ENCODE measurements at places on chromosomes 3 and 15. TPM values are rescaled to one million over a fixed set of nuclear protein-coding genes. Genes with fewer than 3 reads are reported as not detected.

GRCh38 chr15:98650417-98651035 lies 2.2 kb downstream of the IGF1R start:
- DNase-seq = no peak

DNA sequence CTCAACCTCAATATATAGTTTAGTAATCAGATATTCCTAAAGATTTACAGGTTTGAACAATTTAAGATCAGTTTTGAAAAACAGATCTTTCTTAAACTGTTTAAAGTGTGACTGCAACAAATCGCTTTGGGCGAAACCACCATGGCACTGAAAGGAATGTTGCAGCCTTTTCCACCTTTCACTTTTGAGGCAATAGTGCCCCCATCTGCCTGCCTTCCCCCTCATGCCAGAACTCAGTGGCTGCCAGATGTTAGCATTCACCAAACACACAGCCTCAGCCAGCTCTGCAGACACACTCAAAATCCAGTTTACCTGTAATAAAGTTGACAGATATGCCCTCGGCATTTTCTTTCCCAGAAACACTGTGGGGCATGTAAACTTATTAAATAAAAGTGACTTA lies 3.3 kb downstream of the LYSMD4 start:
- DNase-seq = peak; percentile 52

- DNase-seq = peak; percentile 56
Measured at GRCh38 chr3:48240000-48240963, 622 bp upstream of the ZNF589 start.

DNA sequence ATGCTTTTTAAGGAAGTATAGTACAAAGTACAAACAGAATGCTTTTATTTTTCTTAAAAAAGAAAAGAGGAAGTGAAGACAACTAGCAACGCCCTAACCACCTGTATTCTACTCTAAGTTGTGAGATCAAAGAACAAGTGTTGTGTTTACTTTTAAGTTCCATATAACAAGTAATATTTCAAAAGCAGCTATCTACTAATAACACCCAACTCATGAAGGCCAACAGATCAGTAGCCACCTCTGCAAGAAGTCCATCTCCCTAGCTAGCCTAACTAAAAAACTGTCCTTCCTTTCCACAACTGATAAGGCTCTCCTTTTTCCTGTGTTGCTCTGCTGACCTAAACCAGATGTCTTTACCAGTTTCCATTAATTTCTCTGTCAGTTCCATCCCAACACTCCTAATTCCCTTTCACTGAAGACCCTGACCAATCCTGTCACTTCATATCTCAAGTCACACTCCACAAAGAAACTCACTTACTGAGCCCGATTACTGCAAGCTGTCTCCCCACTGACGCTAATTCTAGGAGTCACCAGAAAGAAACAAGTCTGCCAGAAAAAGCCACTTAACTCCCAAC lies 26.9 kb downstream of the PHC3 start:
- DNase-seq = no peak

DNA sequence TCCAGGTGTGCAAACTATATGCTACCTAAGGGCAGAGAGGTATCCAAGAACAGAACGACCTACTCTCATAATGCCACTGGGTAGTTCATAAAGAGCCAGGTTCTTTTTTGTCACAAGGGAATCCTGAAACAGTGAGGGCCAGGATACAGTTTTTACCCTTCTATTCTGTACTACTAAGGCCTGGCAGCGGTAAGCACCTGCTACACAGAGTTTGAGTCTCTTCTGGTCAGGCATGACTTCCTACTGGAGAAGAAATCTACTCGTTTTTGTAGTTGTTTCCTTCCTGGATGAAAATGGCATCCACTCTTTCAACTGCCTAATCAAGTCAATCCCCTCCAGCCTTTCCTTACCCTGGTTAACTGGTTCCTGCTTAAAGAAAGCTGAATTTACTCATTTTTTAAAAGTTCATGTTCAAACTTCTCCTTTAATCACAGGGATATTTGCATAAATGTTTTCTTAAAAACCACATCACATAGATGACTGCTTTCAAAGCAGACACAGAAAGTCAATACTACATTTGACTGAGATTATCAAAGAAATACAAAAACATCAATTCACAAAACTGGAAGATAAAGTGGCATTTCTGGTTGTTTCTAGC lies 40.0 kb downstream of the MAP4 start:
- no peak for DNase-seq

DNA sequence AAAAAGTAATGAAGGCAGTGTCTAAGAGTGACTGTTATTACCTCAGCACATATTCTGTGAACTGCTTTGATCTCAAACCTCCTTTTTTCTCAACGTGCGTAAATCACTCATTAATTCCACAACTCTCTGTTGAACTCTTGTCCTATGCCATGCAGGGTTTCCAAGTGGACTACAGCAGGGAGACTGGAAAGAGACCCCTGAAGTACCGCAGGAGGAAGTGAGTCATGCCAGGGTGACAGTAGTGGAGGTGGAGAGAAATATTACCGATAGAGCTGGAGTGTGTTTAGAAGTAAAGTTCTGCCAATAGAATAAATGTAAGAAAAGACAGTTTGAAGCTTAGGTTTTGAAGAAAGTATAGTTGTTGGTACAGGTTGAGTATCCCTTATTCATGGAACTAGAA lies 908.9 kb downstream of the ROBO1 start:
- no peak for DNase-seq

- no peak for DNase-seq
Measured at GRCh38 chr3:155302481-155302880, 9.0 kb upstream of the STRIT1 start.

DNA sequence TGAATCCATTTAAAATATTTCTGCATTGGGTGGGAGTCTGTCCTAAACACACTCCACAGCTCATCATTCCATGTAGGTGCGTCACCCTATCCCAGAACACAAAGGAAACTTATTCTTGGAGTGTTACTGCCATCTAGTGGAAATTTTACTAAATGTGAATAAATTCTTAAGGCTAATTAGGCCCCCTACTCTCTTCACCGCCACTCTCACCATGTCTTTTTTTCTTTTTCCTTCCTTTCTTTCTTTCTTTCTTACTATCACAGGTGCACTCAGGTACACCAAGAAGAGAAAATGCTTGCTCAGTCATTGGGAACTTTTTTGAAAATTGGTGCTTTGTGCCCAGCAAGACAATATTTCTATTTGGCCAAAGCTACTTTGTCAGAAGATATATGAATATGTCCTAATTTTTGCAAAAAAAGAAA lies 26.4 kb upstream of the ATP8B4 start:
- DNase-seq = no peak

DNA sequence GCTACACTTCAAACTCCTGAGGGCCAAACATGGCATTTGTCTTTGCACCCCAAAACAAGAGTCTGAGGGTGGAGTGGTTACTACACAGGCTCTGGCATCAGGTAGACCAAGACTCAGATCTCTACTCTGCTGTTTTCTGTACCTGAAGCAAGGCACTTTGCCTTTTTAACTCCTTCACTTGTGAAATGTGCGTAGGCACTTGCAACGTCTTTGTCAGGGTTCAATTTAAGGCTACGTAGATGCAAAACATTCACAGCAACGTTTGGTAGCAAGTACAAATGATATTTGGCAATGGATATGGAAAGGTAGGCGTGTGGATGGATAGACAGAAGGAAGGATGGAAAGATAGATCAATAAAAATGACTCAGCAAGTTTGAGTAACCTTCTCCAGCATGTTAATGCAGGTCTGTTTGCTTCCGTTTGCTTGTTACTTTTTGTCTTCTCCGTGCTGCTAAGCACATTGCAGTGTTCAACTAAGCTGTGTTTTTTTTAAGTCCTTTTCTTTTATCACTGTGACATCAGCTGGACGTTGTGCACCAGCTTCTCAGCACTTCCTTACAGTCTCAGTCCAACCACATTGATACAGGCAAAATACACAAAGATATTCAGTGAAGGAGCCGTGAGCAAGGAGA lies 100.7 kb downstream of the LRTM1 start:
- DNase-seq = no peak

- DNase-seq = no peak
Measured at GRCh38 chr3:50524746-50525145, 21.3 kb upstream of the CACNA2D2 start.

GRCh38 chr15:86855307-86856291 lies 775.9 kb downstream of the AGBL1 start:
- no peak for DNase-seq

- DNase-seq = no peak
Measured at GRCh38 chr3:181458857-181459256, 252.9 kb upstream of the SOX2 start.

DNA sequence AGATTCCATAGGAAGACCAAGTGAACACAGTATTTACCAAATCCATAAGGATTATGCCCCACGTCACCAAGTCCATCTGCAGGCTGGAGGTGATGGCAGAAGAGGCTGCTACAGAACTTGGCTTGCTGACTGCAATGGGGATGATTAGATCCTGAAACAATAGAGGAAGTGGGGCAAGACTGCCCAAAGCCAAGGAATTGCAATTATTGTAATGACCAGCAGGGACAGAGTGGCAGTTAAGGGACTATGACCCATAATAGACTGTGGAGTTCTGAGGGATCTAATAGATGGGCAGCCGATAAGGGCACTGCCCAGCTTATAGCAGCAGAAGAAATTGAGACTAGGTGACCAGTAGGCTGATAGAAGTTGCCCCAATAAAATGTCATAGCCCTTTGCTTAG lies 108.4 kb downstream of the MINAR1 start:
- no peak for DNase-seq

GRCh38 chr3:187669675-187670504 lies at the start of gene SST:
Gene SST (minus strand): TSS chr3:187670394. CDS start chr3:187670291, 103 bp downstream.
- DNase-seq = peak; percentile 90

GRCh38 chr15:74352393-74352910 lies 15.0 kb downstream of the CYP11A1 start:
- peak; percentile 11 for DNase-seq

DNA sequence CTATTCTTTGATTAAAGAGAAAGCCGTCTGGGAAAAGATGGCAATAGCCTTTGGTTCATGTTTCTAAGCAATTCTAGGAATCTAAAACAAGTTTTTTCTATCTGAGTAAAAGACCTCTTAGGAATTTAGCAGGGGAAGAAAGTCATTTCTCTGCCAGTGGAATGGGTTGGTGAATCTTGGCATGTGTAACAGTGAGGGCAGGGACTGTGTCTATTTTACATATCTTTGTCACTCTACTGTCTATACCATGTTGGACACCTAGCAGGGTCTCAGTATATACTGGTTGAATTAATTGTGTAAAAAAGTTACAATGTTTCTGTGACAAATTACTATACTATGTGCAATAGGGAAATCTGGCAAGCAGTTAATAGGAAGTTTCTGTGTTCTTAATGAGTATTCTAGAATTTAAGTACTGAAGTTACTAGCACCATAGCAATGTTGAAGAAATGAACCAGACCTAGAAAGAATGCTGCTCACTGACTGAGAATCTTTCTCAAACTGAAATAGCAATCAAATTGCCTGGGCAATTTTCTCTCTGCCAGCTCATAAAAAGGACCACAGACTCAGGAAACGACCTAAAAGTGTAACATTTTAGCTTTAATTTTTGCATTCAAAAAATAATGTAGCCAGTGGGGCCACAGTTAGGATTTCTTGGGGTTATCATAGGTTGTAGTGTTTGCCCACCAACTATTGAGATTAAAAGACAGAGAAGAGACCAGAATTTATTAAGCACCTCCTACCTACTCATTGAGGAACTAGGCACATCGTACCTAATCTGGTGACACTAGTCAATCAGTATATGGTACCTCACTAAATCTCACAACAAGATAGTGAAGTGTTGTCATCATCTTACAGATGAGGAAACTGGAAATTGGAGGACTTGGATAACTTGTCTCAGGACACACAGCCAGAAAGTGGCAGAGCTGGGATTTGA lies 56.2 kb upstream of the LEKR1 start:
- no peak for DNase-seq

DNA sequence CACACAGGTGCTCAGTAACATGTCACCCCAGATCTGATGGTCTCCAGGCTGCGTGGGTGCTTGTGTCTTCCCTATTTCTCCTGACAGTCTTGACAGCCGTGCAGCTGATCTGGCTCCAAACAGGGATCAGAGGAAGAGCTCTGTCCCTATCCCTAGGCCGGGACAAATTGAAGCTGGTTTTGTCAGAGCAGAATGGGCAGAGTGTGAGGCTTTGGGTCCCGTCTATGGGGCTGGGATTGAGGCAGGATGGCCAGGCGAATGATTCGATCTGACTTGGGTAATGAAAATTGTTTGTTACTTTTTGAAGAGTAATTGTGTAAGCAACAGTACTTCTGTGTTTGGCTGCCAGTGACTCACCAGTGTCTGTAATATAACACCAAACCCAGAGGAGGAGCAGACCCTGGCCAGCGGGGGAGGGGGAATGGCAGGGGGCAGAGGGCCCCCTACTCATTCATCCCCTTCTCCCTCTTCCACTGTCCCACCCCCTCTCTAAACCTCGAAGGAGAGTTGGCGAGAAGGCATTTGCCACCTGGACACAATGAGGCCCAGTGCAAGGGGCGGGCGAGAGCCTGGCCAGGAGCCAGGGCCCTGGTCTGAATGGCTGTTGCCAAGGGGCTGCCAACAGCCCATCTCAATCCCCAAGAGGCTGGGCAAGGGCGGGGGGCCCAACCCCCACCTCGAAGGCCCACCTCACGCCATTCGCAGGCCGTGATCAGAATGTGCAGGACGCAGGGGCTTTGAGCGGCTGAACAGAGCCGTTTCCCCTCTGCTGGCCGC lies 4.9 kb upstream of the MAGEF1 start:
- DNase-seq = peak; percentile 39

DNA sequence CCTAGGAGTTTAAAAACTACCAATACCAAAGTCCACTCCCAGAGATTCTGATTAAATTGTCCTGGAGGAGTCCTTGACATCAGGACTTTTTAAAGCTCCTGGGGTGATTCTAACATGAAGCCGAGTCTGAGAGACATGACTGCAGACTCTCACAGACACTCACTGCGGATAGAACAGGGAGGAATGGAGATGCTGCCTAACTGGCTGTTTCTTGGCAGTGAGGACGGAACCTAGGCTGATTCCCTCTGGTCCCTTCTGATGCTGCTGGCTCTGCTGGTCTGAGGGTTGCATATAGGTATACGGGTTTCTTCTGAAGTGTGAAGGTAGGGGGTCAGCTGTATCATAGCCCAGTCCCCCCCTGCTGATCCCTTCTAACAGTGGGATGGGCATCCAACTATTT lies 1.3 kb upstream of the HRG start:
- DNase-seq = no peak

GRK7 gene
- not detected for total RNA-seq

IL17RD gene
- 72.9 TPM for total RNA-seq

QTRT2 gene
- total RNA-seq = 40.0 TPM

FAM81A gene
- 2.4 TPM for total RNA-seq

DLL4 gene
- total RNA-seq = 0.94 TPM

KLHL40 gene
- total RNA-seq = not detected

MDFIC2 gene
- not detected for total RNA-seq

SLITRK3 gene
- 4.4 TPM for total RNA-seq

GALNT15 gene
- 0.18 TPM for total RNA-seq

SLCO2A1 gene
- total RNA-seq = 2.3 TPM

TRH gene
- 0.16 TPM for total RNA-seq

SLC28A2 gene
- total RNA-seq = not detected

PLCH1 gene
- 8.8 TPM for total RNA-seq

SPTBN5 gene
- 2.0 TPM for total RNA-seq

RIOX2 gene
- 11.0 TPM for total RNA-seq

RLBP1 gene
- not detected for total RNA-seq

DUSP7 gene
- 16.2 TPM for total RNA-seq

Measured in WTC11 (cell line).